ENCODE measurements at places on chromosomes 2 and 18.

DNA sequence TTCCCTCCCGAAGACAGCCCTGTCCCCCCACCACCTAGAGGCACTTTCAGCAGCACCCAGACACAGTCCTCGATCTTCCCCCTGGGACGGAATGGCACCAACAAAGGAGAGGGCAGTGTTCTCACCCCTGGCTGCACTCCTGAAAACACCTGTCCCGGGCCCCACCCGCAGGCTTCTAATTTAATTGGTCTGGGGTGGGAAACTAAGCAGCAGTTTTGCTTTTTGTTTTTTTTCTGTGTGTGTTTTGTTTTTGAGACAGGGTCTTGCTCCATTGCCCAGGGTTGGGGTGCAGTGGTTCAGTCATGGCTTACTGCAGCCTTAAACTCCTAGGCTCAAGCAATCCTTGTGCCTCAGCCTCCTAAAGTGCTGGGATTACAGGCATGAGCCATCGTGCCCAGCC is 38.4 kb upstream of the REL start:
- DNase-seq, result no peak

DNA sequence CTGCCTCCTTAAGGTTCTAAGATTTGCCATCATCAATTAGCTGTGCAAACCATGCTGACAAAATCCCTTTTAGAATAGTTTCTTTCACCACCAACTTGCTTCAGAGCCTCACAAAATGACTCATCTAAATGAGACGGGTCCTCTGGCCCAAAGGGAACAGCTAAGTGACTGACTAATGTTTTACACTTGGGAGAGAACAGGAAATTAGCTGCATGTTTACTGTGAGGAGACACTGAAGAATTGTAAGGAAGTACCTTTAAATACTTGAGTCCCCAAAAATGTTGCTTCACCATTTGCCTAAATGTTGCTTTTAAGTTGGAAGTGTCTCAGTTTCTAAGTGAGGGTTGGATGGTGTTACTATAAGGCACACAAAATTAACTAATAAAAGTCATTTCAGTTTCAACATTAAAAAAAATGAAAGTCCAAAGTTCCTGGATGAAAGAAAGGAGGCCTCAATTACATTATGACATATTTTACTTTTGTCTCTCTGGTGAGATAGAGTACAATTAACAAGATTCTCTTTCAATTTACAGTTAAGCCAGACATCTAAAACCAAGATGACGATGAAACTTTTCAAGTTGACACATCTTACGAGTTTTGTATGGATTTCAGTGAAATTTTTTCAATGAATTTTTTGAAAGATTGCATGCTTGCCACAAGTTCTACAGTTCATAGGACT is 229.1 kb upstream of the FN1 start:
- peak; percentile 91 for DNase-seq

DNA sequence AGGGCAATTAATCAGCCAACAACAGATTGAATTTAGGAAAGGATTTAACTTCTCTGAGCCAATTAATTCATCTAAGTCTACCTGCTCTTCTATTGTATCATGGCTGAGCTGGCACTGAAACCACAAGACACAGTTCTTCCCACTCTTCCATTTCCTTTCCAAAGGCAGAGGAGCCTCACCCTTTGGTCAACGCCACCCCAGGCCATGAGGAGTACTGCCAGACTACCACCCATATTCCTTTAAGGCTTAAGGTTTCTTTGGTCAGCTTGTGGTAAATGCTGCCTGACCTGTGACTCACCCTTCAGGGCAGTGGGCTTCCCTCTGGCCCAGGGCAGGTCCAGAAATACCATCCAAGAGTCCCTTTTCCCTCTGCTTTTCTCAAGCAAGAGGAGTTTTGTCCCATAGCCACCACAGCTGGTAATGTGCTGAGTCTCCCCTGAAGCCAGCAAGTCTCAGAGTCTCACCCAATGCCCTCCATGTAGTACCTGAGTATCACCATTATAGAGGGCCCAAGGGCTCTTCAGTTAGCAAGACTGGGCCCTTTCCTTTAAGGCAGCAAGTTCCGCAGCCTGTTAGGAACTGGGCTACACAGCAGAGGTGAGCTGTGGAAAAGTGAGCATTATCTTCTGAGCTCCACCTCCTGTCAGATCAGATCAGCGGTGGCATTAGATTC is 900.5 kb upstream of the CRIM1 start:
- peak; percentile 49 for DNase-seq

GRCh38 chr2:33107690-33108482 is 161.1 kb downstream of the LTBP1 start:
- no peak for DNase-seq

DNA sequence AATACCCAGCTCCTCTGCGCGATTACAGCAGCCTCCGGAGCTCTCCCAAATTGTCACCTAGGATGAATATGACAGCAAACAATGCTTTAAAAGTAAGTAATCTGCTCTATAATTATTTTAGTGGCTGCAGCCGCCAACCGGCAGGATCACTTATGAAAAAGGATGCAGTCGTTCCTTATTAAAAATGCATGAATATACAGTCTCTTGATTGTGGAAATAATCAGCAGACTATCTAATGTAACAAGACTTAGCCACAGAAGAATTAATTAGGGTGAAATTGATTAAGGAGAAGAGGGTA is 71.8 kb upstream of the STPG4 start:
- DNase-seq, result no peak

GRCh38 chr2:34785206-34785785 is 1186.2 kb upstream of the FAM98A start:
- DNase-seq, result no peak

DNA sequence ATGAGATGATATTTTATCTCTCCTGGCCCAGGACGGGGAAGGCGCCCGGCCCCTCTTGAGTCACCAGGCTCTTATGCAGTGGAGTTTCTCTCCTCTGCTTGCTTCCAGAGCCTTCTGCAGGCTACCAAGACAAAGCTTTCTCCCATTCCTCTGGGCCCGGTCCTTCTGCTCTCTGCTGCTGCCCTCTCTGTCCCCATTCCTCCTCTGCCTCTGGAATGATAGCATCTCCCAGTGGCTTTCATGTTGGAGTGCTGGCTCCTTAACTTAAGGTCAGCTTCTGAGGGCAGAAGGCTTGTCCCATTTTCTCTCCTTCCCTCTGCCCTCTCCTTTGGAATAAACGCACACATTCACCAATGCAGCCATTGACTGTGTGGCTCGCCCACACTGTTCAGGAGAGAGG is 86.2 kb downstream of the SDC1 start:
- DNase-seq, result no peak

GRCh38 chr18:76983613-76984051 is 149.0 kb downstream of the MBP start:
- no peak for DNase-seq

DNA sequence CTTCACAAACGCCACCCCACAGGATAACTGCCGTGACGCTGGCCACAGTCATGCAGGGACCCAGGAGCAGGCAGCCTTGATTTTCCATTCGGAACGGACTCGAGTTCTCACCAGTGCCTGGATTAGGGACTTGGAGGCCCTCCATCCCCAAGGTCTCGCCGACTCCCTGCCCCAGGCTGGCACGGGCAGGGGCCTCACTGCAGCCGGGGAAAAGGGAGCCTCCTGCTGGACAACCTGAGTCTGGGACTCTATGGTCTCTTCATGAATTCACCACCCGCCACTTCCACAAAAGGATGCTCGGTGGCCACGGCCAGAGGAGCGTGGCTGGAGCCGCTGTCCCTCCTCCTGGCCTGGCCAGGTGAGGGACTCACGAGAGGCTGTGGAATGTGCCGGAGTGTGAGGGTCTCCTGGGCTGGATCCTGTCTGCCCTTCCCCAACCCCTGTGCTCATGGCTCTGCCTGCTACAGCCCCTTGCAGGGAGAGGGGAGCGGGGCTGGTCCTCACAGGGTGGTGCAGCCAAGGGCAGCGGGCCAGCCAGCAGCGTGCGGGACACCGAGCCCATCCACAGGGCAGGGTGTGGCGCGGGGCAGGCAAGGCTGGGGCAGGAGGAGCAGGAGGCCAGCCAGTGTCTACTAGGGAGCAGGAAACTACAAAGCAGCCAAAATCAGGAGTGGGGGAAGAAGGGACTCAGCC is 42.3 kb downstream of the AQP12A start:
- DNase-seq, result no peak

Measured in amniotic epithelial cell (primary cell).